ENCODE measurements at places on chromosomes 5 and 9.
A peak's percentile ranks its signal among the peaks of the same experiment; 100 is the strongest.

GRCh38 chr9:72935595-72935994 lies 17.3 kb downstream of the ALDH1A1 start:
- DNase-seq: no peak

DNA sequence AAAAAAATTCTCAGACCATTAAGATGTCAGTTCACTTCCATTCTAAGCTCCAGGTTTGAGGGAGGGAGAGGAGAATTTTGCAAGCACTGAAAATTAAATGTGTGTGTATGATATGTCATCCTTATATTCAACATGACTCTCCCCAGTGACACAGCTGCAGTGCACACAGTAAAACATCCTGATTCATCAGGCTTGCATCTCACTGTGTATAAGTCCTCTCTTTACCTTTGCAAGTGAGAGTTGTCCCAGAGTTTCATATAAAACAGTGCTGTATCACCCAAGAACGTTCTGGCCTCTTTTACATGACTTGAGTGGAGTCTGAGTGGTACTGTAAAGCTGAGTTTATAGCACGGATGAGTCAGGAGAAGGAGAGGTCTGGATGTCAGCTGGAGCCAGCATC lies 50.0 kb downstream of the DMRT2 start:
- no peak for DNase-seq

DNA sequence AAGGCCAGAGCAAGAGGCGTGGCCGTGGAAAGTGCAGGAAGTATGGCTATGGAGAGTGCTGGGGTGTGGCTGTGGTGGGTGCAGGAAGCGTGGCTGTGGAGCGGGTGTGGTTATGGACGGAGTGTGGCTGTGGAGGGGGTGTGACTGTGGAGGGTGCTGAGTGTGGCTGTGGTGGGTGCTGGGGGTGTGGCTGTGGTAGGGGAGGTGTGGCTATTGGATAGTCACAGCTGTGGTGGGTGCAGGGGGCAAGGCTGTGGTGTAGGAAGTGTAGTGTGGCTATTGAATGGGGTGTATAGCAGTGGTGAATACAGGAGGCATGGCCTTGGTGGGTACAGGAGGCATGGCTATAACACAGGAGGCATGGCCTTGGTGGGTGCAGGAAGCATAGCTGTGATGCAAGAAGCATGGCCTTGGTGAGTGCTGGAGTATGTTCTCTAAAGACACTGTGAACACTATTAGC lies 40.8 kb upstream of the SPATA31C2 start:
- DNase-seq: peak; percentile 24

GRCh38 chr9:72600671-72601070 lies 79.3 kb downstream of the TMC1 start:
- DNase-seq: no peak

DNA sequence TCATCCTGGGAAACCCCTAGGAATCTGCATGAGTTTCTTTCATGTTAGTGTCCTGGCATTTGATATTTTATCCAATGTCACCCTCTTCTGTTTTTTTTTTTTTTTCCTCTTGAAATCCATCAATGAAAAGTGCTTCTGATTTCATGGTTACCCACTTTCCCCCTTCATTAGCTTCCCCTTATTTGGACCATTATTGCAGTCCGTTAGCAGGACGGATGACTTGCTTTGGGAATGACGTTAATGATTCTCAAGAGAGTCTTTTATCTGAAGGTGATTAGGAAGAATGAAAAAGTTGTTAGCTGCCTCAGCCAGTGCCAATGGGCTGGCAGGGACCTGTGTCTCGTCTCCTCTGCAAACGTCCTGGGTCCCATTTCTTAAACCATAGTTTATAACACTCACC lies 134.7 kb downstream of the SEMA6A start:
- DNase-seq: no peak

DNA sequence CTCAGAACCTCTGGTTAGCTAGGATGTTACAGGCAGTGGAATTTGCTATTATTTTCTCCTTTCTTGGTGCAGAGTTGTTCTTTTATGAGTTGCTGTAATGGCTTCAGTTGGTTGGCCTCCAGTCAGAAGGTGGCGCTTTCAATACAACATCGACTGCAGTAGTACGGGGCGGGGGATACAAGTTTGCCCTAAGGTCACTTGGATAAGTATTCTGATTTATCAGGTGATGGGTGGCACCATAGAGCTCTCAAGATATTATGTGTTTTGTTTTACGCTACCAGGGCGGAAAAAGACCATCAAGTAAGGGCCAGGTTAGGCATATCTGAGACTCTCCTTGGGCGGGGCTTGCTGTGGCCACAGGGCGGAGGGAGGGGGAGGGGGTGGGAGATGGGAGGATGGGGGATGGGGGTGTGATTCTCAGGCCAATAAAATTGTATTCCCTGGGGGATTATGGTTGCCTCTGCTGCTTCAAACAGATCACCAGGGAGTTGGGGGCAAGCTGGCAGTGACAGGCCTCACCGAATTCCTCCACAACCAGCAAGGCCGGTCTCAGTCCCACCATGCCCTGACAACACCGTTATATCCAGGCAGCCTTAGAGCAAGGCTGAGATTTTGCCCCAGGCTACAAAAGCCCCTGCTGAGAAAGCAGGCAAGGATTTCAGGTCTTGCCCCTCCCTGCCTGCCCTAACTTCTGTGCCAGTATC lies 15.9 kb upstream of the RNF38 start:
- no peak for DNase-seq

GRCh38 chr9:93645921-93646639 lies 69.7 kb downstream of the PHF2 start:
- DNase-seq: no peak

- DNase-seq: no peak
Measured at GRCh38 chr5:59341760-59342159, 551.8 kb downstream of the PDE4D start.

DNA sequence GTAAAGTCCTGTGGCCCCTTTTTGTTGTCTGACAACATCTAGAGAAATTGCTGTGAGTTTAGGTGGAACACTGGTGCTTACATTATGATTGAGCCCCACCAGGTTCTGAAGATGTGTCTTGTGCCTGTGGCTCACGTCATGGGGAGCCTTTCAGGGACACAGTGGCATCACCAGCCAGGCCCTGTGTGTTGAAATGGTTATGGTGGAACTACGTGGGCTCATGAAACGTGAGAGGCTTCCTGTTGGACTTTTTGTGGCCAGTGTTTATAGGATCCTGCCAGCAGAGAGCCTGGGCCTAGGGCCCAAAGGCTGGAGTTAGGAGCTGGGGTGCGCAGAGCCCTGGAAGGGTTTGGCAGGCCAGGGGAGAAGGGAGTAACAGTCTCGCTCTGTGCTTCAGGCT lies 46.8 kb downstream of the TENT4A start:
- DNase-seq: no peak

GRCh38 chr9:1951446-1951845 lies 63.7 kb upstream of the SMARCA2 start:
- no peak for DNase-seq

DNA sequence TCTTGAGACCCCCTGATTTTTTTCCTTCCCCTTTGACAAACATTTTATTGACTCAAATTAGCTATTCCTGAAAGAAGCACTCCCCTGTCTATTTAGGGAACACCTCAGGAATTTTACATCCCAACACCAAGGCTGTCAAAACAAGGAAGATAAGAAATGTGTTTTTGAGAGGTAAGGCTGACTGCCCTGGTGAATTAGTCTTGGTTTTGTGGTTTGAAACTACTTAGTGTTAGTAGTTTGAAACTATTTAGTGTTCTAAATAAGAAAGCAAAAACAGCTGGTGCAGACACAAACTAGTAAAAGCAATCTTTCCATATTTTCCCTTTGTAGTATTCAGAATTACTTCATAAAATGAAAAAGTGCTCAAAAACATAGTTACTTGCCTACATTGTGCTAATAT lies 120.7 kb downstream of the PCSK1 start:
- no peak for DNase-seq

DNA sequence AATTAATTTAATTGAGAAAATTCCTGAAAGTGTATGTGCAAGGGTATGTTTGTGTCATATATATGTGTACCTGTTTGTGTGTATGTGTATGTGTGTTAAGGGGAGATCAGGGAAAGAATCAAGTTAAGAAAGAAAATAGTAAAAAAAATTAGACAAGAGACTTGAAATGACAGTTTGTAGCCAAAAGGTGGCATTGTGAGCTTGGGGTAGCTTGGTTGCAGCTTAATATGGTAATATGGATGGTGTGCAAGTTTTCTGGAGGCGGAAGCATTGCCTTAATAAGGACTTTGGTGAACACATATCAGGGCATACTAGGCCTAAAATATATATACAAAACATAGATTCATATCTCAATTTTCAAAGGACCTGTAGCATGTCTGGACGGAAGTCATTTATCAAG lies 129.9 kb downstream of the INSYN2B start:
- DNase-seq: no peak

DNA sequence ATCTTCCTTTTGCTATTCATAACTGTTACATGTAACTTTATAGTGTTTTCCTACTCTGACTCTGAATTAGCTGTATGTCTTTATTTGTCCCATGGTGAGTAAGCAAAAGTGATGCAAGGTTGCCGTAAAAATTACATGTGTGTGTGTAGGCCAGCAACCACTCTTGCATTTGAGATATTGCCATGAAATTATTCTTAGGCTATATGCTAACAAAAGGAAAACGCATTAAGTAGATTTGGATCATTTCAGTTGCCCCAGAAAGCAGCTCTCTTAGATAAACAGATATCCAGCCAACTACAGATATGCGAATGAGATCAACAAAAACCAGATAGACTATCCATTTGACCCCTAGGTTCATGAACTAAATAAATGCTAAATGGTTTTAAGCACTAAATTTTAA lies 73.6 kb downstream of the CYLC2 start:
- DNase-seq: no peak

GRCh38 chr9:136204838-136205706 lies at the start of gene LHX3:
Gene LHX3 (minus strand): TSS chr9:136205128. CDS start chr9:136205012, 116 bp downstream.
- no peak for DNase-seq

DNA sequence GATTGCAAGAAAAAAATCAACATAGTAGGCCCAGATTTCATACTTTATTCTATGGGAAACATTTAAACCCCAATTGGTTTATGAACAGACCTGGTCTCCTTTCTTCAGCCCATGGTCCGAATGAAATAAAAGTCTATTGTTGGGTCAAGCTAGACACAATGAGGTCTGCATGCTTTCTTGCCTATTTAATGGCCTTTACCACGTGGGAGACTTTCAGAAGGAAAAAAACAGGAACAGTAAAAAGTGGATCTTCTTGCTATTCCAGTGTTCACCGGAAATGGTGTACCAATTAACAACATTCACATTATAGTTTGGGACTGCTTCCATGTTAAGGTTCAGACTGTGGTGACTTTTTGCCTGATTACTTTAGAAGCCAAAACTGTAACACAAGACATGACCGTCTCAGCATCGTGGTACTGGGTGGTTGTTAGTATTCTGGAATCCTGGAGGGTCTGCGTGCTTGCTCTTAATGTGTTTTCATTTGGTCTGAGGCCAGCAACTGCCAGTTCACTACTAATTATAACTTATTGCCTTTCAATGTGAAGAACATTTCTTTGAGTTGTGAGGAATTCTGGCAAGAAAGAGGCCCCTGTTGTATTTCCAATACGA lies 85.4 kb upstream of the PRRC1 start:
- no peak for DNase-seq

DNA sequence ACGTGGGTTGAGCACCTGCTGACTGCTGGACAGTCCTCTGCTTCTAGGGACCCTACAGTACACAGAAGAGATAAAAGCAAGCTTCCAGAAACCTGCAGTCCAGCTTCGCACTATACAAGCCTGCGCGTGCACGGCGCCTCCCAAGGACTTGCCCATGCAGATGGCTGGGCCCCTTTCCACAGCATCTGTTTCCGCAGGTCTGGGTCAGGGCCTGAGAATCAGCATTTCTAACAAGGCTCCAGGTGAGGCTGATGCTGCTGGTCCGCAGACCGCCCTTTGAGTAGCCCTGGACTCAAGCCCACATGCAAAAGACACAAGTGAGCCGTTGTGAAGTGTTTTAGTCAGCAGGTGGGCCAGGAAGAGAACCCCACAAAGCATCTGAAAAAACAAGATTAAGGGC lies 133.1 kb downstream of the HSD17B3 start:
- DNase-seq: no peak

- DNase-seq: no peak
Measured at GRCh38 chr9:130654879-130655278, 9.5 kb upstream of the PRDM12 start.

DNA sequence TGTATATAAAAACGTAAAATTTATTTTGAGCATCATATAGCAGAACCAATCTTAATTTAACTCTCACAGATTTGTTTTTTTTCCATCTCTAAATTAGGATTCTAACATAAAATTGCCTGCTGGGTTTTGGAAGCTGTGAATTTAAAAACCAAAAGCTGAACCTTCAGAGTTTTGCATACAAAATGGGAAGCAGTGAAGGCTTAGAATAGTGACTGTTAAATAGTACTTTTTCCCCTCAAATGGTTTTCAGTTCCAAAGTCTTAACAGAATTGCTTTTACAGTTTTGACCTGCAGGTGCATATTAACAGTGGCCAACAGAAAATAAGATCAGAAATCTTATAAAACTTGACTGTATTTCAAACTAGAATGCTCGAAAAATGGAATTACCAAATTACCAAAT lies 55.1 kb upstream of the LVRN start:
- DNase-seq: no peak

DNA sequence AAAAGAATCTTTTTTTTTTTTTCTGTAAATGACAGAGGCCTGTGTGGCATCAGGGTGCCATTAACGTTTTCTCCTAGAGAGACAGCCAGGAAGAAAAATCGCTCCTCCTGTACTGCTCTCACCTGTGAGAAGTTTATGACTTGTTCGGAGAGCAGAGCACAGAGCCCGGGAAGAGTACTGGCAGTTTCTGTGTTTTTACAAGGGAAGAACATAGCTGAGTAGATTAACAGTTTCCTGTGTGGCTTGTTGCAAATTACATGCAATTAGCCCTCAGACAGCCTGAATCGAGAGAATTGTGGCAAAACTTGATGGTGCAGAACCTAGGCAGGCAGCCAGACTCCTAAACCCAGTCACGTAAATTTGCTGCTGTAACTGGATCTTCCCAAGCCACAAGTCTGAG lies 32.1 kb downstream of the PRKACG start:
- DNase-seq: no peak

- DNase-seq: no peak
Measured at GRCh38 chr9:135410831-135411473, 68.6 kb upstream of the PPP1R26 start.

DNA sequence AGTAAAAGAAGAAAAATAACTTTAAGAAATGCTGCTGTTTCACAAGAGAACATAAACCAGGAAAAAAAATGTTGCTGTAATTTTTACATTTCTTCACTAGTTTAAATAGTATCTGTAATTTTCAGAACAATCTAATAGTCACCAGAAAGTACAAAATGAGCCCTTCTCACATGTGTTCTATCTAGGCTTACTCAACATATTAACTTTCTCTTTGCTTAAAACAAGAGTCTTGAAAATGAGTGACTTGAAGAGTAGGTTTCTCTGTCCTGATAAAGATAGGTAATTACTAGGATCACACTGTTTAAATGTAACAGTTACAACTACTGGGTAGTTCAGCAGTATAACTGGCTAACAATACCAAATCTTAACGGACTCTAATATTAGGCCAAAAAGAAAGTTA lies 37.5 kb downstream of the CLINT1 start:
- no peak for DNase-seq

- DNase-seq: no peak
Measured at GRCh38 chr5:113778147-113778546, 264.7 kb downstream of the YTHDC2 start.
